Pons (tissue), 1 donor: ENCODE measurements at places on chromosomes 2 and 18.
A peak's percentile ranks its signal among the peaks of the same experiment; 100 is the strongest.

GRCh38 chr2:224369028-224369632 is 32.8 kb downstream of the FAM124B start:
- DNase-seq: peak; percentile 51

DNA sequence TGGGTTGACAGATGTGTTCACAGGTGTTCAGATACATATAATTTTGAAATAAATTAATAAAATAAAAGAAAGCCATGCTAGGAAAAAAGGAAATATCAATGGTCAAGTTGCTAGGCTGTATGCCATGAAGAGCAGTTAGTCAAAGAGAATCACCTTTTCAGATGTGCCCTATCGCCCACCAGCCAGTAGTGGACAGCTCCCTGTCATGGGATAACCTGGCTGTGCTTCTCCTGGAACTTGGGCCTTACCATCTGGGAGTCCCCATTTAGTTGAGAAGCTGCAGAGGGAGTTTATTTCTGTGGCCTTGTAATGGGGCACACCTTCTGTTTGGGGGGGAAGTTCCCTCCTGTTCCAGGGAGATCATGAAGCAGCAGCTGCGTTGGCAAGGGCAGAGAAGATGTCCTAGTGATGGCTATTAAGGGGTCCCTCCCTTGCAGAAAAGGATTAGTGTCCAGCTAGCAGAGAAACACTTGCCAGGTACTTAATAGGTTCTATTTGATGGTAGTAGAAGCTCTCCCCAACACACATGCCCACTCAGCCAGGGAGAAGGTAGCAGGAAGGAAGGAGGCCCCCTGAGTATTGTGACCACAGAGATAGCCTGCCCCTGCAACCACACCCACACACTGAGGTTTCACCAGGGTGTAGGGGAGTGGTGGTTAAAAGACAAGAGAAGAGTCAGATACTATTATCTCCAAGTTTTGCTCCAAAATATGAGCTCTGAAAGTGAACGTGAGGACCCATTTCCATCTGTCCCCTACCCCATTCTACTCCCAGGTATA is 117.7 kb downstream of the B3GNT2 start:
- no peak for DNase-seq

- no peak for DNase-seq
Observed at GRCh38 chr18:12597760-12598159, 60.1 kb downstream of the SPIRE1 start.

- DNase-seq: no peak
Observed at GRCh38 chr2:79004680-79005079, 20.8 kb upstream of the REG3G start.

DNA sequence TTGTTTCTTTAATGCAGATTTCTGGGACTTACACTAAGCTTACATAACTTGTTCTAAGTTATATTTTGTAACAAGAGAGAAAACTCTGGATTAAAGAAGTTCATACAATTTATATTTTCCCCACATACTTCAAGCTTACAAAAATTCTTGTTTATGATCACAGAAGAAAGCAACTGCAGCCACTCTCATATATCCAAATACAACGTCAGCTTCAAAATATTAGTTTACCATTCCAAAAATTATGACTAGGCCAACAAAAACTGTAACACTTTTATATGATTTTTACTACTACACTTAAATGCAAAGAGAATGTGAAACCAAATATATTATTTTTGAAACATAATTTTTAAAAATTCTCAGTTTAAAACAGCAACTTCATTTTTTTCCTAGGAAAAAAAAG is 30.9 kb downstream of the LPIN2 start:
- DNase-seq: no peak

DNA sequence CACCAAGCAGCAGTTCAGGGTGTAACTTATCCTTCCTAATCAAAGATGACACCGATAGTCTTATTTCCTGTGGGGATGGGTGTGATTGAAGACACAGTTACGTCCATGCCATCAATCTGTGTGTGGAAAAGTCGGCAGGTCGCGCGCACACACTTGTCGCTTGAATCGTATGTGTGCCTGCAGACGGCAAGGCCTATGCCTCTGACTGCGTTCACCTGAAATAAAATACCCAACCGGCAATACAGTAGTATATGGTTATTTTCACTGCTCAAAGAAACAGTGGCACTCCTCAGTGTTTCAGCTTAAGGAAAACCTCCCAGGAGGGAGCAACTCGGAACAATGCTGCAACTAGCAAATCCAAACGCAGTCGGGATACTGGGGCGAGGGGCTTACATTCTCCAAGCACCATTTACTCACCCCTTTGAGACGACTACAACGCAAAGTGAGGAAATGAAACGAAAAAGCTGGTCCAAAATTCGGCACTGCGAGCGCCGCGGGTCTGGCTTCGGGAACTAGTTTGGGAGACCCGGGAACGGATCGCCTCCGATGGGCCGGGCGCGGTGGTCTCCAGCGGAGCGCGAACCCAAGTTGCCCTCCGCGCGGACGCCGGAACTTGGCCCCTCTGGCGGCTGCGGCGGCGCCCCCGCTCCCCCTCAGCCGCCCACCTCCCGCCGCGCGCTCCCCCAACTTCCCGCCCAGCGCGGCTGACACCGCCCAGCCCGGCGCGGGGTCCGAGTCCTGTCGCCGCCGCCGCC is 675 bp downstream of the PRKD3 start:
- peak; percentile 40 for DNase-seq

- DNase-seq: no peak
Observed at GRCh38 chr2:181876614-181877063, 14.9 kb upstream of the ITPRID2 start.

DNA sequence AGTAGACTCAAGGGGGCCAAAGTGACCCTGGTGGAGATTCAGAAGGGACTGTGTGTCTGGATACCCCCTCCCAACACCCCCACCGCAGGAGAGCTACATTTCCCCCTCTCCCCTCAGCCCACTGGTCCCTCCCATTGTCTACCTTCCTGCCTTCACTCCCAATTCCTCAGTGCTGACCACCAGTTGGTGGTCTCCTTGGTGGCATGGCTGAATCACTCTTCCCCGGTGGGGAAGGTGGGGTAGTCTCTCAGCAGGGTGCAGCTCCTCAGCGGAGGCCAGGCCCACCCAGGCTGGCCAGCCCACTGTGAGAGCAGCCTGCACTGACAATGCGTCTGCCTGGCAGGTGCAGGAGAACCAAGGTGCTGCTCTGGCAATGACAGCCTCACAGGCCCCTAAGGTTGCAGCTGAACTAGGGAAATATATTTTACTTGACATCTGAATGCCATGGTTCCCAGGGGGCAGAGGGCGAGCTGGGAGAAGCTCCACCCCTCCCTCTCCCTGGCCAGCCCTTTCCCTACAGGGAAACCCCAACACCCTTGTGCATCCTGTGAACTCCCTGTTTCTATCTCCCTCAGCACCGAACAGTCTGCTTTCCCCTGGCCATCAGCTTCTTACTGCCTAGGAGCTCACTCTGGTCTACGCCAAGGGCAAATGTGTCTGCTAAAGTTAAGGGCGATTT is 62.6 kb upstream of the PAX8 start:
- DNase-seq: no peak
